NCI-H1105 (cell line): ENCODE measurements at places on chromosomes 2 and 18.

- DNase-seq = no peak
Observed at GRCh38 chr18:32440518-32440917, 30.2 kb downstream of the GAREM1 start.

DNA sequence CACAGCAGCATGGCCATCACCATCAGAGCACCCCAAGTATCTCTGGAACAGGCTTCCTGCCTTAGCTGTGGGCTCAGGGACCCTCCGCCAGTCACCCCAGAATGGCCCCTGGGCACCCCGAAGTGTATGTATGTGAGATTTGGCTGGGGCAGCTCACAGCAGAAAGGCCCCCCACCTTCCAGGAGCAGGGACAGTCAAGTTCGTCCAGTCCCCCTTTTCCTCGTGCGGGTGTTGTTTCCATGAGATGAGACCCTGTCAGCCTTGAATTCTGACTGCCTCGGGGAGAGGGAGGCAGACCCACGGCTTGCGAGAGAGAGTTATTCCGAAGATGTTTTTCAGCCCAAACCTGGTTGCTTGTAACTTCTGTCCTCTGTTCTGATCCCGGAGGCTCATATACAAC lies 290.9 kb upstream of the HDAC4 start:
- DNase-seq = no peak

DNA sequence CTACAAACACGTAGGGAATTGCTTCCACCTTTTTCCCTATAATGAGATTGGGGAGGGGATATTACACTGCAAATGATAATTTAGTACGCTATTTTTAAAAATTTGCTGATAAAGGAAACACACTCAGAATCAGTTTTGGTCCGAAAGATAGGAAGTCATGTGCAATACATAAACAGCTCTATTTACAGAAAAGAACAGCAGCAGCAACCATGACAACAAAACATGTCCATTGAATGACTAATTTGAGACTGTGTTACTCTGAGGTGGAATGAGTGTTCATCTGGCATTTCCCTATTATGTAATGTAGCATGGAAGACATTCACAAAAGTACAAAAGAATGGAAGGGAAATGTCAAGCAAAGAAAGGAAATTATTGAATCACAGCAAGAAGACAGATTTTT lies 337.2 kb downstream of the NBAS start:
- no peak for DNase-seq

DNA sequence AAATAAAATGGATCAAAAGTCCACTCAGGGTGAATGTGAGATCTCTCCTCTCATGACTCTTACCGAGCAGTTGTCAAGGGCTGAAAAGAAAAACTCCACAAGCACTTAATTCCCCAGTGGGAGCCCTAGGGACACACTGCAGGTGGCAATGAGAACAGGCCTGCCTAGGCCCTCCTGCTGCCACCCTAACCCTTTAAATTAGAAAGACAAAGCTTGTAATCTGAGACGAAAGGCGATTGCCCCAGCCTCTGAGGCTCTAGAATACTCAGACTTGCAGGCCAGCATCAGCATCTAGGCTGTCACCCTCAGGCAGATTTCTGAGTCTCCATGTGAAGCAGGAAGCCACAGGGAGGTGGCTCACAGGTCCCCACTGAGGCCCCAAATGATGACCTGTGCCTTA lies 457.0 kb upstream of the MYT1L start:
- no peak for DNase-seq

DNA sequence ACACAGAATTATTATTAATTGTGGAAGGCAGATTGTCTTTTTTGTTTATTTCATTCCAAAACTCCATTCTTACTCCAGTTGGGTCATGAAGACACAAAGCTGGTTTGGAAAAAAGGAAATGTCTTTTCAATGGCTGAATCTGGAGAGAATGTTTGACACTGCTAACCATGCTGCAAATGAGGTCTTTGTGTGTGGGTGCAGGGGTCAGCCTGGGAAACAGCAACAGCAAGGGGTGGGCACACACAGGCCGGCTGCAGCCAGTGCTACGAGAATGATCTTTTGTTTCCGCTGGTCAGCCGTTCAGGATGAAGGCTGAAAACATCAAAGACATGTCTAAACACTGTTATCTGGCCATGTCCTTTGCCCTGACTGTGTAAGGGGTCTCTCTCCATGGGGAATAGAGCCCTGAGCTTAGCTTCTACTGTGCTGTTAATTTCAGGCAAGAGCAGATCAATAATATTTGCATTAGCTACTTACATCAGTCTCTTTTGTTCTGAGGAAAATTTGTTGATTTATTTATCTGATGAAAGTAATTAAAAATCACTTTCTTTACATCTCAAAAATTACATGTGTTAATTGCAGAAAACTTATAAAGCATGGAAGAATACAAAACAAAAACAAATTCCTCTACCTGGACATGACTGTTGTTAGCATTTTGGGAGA lies 33.3 kb upstream of the E2F6 start:
- DNase-seq = no peak

GRCh38 chr2:186431306-186431705 lies 54.8 kb upstream of the ZC3H15 start:
- DNase-seq = no peak
